Hematopoietic multipotent progenitor cell treated with erythropoietin and hydrocortisone succinate and interleukin-3 and kit ligand, for 8 days (in vitro differentiated cells): ENCODE measurements at places on chromosomes 6 and 20.

DNA sequence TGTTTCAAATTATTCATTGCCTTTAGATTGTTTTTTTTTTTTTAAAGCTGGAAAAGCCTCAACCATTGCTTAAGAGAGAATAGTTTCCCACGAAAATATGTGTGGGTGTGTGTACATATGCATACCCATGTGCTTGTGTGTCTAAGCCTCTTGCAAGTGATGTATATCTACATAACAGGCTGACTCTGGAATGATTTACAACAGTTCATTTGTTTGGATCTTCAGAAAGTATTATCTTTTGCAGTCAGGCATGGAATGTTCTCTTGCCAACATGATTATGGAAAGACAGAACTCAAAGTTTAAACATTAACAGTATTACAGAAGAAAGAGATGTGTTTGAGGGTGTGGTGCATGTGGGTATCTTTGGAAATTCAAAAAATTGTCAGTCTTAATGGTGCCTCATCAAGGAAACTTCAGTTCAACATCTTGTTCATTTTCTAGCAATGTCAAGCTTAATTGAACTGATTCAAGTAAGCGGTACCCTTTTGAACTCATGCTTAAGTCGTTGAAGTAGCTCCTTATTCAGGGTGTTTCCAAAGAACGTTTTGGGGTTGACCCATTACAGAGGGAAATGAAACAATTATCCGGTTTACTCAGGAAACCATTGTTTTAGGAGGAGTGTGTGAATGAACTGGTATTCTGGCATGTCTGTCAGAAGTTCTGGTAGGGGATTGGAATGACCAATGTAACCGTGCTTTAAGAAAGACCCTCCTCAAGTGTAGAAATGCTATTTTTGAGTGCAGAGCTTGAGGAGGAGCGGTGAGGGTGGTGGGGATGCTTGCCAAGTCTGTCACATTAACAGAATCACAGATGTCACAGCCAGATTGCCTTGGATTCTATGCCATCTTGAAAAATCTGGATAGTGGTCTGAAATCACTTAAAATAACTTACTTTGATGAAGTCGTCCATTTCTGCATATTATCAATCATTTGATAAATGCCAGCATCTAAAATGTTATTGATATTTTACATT lies 60.3 kb downstream of the ADGRG6 start:
- no peak for DNase-seq

- no peak for DNase-seq
Measured at GRCh38 chr6:99618649-99619408, 12.2 kb downstream of the PRDM13 start.

- no peak for DNase-seq
Measured at GRCh38 chr6:47529734-47530133, 52.1 kb downstream of the CD2AP start.

GRCh38 chr6:106112433-106112832 lies 26.3 kb downstream of the PRDM1 start:
- no peak for DNase-seq

GRCh38 chr6:167397712-167398111 lies 72.8 kb downstream of the TTLL2 start:
- no peak for DNase-seq

- DNase-seq = no peak
Measured at GRCh38 chr6:7939864-7940228, 29.3 kb upstream of the TXNDC5 start.

DNA sequence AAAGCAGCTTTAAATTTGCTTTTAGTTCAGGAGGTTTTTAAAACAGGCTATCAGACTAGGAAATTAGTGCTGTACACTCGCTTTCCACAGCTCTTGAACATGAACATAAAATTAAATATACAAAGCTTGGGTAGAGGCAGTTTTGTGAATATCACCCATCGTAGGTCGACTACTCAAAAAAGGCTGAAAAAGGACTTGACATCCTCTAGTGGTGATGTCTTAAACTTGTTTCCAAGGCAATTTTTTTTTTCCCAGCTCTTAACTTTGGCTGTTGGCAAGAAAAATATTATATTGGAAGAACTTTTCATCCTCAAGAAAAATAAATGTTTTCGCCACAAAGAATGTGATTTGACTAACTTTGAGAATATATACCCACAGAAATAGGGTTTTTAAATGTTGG lies 2.9 kb downstream of the MAP7 start:
- DNase-seq = peak; percentile 72

DNA sequence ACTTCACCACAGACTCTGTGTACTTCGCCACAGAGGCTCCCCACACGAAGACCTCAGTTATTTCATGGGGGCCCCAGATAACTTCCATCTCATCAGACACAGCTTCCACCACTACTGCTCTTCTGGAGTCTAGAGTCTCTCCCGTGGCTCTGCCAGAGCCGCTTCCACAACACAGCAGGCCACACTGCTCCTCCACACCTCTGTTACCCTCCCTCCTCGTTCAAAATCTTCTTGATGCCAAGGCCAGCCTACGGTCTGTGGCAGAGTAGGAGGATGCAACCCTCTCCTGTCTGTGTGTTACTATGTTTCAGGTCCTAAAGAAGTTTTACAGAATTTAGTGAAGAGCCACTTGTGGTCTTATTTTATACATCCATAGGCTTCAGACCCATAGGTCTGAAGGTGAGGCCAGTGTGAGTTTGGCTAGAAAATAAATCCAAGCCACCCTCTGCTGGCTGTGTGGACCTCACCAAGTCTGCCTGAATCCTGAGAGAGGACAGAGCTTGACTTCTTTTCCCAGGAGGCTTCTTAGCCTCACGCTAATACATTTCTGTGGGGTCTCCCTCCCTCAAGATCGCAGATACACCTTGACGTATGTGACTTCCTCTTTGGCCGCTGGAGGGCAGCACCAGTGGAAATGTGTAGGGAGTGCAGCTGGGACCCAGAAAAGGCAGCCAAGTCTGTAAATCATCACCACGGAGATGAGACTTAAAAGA lies 197.7 kb downstream of the FAXC start:
- DNase-seq = peak; percentile 48
